Kidney glomerular epithelial cell (primary cell): ENCODE measurements at places on chromosomes 4 and X.

GRCh38 chr4:14452764-14453163 lies 549.5 kb upstream of the CPEB2 start:
- no peak for DNase-seq

- DNase-seq, result no peak
These were observed 37.9 kb upstream of the SEC24B start for GRCh38 chr4:109395694-109396093.

DNA sequence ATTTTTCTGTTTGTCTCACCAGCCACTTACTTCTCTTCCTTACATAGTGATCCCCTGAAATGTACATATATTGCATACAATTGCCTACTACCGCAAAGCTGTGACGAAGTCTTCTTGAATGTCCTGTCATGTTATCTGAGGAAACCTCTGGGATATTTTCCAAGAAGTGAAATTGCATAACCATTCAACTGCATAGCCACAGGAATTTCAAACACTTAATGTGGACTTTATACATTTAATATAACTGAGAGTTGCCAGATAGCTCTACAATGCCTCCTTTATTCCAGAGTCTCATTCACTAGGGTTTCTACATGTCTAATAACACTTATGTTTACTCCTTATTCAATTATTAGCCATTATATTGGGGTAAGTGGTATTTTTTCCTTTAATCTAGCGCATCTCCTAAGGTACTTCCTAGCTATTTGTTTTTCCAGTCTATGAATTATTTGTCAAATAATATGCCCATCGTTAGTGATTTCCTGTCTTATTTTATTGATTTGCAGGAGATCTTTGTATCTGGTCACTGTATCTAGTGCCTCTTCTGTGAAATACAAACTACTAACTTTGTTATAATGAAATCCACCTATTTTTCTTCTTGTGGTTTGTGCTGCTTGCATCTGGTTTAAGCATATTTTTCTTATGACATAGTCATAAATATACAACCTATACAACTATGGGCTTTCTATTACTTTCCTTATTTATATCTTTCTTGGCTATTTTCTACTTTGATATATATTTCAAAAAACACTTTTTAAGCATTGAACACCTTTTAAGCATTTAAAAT lies 69.2 kb upstream of the GRID2 start:
- DNase-seq, result peak; percentile 84

GRCh38 chrX:65488495-65488894 lies 46.1 kb downstream of the LAS1L start:
- no peak for DNase-seq

DNA sequence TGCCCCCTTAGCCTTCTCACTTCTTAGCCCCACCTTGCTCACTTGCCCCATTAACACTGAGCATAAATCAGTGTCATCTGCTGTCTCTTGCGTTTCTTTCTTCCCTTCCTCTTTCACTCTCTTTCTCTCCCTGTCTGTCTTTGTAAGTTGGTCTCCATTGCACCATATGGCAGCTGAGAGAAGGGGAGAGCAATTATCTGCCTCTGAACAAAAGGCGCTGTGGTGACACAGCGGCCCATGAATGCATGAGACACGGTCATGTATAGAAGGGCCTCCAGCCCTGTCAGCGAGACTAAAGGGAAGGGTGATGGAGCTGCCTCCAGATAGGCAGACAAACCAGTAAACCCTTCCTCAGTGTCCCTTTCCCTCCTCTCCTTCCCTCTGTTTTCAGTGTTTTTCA lies 88.8 kb upstream of the PCDH18 start:
- DNase-seq, result no peak

GRCh38 chrX:41293269-41293668 lies 40.7 kb upstream of the DDX3X start:
- no peak for DNase-seq

GRCh38 chr4:64940698-64941097 lies 531.4 kb upstream of the TECRL start:
- peak; percentile 67 for DNase-seq

- DNase-seq, result peak; percentile 26
These were observed 77.2 kb upstream of the GALNT7 start for GRCh38 chr4:173091362-173091761.

- no peak for DNase-seq
These were observed 247.5 kb downstream of the CRLF2 start for GRCh38 chrX:964831-965416.

DNA sequence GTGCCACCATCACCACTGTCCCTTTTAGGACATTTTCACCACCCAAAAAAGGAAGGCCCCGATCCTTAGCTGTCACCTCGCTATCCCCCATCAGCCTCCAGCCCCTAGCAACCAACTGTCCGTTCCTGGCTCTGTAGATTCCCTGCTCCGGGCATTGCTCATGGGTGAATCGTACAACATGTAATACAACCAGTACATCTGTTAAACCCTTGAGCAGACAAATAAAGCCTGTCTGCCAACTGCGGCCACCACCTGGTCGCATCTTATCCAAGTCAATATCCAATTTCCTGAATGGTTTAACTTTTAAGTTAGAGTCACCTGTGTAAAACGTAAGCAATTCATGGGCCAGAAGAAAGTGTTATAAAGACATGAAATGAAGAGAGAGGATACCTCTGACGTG lies 251.9 kb downstream of the AFAP1 start:
- no peak for DNase-seq

DNA sequence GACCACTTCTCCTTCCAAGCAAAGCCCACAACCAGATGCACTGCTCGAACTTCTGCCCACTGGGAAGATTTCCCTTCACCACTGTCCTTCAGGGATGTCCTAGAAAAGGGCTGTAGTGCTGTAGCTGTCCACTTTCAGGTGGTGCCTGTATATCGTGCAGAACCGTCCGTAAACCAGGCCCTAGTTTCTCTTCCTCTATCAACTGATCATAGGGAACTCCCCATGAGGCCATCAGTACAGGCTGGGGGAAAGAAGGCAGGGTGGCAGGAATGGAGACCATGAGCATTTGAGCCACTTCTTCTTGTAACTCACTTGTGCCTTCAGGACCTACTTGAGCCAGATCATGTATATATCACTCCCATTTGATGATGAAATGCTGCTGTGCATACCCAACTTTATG lies 57.3 kb upstream of the FAM9B start:
- DNase-seq, result no peak

GRCh38 chr4:157043131-157043530 lies 32.8 kb upstream of the GLRB start:
- DNase-seq, result peak; percentile 39

GRCh38 chrX:129934952-129935351 lies 29.0 kb downstream of the UTP14A start:
- DNase-seq, result no peak

DNA sequence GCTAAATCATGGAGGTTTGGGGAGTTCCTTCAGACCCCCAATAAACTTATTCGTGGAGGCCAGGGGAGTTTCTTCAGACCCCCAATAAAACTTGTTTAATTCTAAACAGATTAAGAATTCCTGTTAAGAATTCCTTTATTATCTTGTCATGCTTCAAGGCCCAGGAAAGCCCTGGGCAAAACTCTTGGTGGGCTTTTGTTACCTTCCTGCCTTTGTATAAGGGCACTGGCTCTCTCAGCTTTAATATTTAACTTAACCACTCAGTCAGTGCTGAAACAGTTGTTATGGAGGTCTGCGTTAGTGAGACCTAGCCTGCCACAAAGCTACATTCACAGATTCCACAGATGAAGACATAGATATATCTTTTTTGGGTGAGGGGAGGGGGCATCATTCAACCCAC lies 29.0 kb upstream of the LGI2 start:
- DNase-seq, result no peak

DNA sequence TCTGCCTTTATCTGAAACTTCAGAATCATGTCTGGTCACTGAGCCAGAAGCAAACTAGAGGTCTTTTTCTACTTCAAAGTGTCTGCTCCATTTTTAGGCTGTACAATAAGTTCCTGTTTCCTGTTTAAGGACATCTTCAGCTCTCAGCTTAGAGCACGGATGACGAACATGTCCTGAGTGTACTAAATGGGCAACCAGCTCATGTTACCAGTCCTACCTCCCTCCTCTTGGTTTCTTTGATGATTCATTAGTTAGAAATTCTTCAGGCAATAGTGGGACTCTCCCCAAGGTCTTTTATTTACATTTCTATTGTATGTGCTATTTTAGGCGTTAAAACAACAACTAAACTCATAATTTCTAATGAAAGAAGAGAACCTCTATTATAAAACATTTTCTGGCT lies 58.0 kb downstream of the ENPEP start:
- peak; percentile 92 for DNase-seq

DNA sequence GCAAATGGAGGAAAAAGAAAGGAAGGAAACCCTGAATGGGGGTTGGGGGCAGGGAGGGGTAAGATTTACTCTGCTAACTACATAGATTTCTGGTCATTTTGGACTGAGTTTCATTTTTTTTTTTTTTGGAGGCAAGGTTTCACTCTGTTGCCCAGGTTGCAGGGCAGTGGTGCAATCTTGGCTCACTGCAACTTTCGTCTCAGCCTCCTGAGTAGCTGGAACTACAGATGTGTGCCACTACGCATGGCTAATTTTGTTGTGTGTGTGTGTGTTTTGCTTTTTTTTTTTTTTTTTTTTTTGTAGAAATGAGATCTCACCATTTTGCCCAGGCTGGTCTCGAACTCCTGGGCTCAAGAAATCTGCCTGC lies 223.5 kb downstream of the APBB2 start:
- DNase-seq, result peak; percentile 80

DNA sequence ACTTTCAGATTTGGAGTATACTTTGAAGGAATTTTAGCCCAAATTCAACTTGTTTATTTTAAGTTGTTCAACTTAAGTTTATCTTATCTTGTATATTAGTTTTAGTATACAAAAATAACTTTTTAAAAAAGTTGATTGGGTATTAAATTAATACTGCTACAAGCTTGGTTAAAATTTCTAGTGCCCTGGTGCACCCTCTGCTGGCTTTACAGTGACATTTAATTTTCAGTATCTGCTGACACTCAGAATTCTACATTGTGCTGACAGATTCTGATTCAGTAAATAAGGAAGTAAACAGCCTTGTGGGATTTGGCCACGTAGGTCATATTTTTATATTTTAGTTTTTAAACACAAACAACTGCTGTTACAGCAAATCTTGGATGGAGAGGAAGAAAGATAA lies 2.9 kb downstream of the EDA start:
- DNase-seq, result peak; percentile 5

- DNase-seq, result no peak
These were observed 230.6 kb downstream of the DLG3 start for GRCh38 chrX:70675284-70675683.

- no peak for DNase-seq
These were observed 20.1 kb upstream of the CSF2RA start for GRCh38 chrX:1248331-1249061.
